ENCODE measurements at places on chromosomes 7 and 10.
A peak's percentile ranks its signal among the peaks of the same experiment; 100 is the strongest.

DNA sequence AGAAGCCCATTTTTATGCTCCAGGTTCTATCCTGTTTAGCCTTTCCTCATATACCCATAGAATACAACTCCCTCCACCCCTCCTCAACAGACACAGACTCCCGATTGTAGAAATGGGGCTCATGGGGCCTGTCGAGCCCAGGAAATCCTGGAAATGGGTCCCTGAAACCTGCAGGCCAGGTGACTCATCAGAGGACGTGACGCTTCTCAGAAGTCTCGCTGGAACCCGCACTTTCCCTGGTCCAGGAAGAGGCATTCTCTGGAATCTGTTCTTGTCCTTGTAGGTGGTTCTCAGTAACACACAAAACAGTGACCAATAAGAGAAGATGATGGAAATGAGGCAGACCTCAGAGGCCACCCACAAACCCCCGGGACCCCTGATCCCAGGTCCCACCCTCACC, 244.8 kb upstream of the PPP2R2D start:
- no peak for DNase-seq

- no peak for DNase-seq
Observed at GRCh38 chr10:120953897-120954296, 102.7 kb downstream of the WDR11 start.

GRCh38 chr7:47461161-47461560, 120.8 kb downstream of the TNS3 start:
- DNase-seq = peak; percentile 44

GRCh38 chr7:138247568-138248333, 171.5 kb downstream of the AKR1D1 start:
- DNase-seq = peak; percentile 4

DNA sequence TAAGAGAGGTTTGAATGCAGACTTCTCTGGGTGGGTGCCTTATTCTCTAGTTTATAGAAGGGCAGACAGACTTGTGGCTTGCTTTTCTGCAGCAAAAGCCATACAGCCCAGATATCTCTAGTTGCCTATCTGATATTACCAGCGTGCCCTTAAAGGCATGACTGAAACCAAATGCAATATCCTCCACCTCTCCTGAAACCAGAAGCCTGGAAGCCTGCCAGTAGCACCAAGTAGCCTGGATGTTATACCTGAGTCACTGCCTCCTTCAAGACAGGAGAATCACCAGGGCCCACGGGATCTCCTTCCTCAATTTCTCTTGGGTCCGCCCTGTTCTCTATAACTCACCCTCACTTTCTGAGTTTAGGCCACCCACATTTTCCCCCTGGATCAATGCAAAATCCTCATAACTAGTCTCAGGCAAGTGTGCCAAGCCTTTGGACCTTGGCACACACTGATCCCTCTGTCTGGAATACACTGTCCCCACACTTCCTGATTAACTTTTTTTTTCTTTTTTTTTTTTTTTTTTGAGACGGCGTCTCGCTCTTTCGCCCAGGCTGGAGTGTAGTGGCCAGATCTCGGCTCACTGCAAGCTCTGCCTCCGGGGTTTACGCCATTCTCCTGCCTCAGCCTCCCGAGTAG, 638.4 kb downstream of the GALNT17 start:
- DNase-seq = no peak

GRCh38 chr7:30172451-30172850, 37.7 kb downstream of the MTURN start:
- no peak for DNase-seq

DNA sequence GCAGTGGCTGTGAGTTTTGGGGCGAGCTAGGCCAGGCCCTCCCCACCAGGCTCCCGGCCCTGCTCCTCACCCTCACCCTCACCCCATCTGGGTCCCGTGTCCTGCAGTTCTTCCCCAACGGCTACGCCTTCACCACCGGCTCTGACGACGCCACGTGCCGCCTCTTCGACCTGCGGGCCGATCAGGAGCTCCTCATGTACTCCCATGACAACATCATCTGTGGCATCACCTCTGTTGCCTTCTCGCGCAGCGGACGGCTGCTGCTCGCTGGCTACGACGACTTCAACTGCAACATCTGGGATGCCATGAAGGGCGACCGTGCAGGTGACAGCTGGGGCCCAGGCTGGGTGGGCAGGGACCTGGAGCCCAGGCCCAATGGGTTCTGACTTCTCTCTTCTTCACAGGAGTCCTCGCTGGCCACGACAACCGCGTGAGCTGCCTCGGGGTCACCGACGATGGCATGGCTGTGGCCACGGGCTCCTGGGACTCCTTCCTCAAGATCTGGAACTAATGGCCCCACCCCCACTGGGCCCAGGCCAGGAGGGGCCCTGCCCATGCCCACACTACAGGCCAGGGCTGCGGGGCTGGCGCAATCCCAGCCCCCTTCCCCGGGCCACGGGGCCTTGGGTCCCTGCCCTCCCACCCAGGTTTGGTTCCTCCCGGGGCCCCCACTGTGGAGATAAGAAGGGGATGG, 4.9 kb downstream of the GNB2 start:
- no peak for DNase-seq

GRCh38 chr10:78545756-78546155, 512.1 kb downstream of the RPS24 start:
- no peak for DNase-seq

DNA sequence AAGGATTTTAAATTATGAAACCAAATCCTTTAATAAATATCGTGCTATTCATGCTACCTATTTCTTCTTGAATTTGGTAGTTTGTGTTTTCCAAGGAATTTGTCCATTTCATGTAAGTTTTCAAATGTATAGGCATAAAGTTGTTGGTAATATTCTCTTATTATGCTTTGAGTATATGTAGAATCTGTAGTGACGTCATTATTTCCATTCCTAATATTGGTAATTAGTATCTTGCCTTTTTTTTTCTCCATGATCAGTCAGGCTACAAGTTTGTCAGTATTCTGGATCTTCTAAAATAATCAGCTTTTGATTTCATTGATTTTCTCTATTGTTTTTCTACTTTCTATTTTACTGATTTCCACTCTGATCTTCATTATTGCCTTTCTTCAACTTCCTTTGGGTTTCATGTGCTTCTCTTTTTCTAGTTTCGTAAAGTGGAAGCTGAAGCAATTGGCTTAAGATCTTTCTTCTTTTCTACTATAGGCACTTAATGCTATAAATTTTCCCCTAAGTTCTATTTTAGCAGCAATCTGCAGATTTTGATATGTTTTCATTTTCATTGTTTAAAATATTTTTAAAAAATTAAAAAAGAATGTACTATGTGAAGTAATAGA, 156.5 kb upstream of the HDAC9 start:
- no peak for DNase-seq

GRCh38 chr7:16850614-16851466, 30.9 kb downstream of the AGR3 start:
- no peak for DNase-seq

- no peak for DNase-seq
Observed at GRCh38 chr7:124183649-124184048, 150.8 kb upstream of the TMEM229A start.

- DNase-seq = peak; percentile 83
Observed at GRCh38 chr7:11343818-11344413, 370.2 kb downstream of the PHF14 start.

DNA sequence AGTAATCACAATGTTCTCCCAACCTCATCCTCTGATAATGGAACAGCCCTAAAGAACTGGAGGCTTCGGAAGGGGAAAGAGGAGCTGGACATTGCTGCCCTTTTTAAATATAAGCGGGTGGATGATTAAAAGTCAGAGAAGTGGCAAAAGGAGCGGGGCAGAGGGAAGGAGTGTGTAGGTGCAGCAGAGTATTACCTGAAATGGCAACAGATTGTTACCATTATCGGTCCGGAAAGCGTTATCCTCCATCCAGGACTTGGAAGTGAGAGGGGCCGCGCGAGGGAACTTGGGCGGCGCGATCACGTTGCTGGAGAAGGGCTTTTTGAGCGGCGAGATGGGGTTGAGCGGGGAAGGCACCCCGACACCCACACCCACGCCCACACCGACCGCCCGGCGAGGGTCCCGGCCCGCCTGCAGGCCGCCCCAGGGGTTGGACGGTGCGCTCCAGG, 51.7 kb downstream of the CPEB3 start:
- DNase-seq = no peak

- DNase-seq = peak; percentile 56
Observed at GRCh38 chr10:74103560-74104258, 46.9 kb downstream of the AP3M1 start.

- no peak for DNase-seq
Observed at GRCh38 chr10:10845185-10845584, 172.5 kb upstream of the CELF2 start.

DNA sequence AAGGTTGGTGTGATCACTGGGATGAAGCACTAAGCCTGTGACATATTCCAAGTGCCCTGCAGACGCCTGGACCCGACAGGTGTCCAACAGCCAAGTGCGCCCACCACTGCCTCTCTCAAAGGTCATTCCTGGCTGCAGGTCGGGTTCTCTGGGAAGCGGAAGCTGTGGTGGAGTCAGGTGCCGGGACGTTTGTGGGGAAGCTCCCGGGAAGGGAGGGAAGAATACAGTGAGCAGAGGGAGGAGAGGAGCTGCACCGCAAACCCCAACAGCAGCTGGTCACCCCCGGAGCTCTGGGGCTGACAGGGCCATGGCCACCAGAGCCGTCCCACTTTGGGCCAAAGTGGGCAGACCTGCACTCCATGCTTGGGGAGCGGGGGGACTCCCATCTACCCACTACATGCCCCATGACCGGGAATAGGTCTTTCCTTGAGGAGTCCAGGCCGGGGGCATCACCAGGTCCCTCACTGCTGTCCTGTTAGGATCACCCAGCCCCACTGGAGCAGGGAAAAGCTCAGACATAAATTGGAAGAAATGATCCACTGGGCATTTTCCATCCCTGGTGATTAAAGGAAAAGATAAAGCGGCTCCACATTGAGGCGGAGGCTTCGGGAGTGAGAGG, 84.5 kb upstream of the PPP2R2D start:
- DNase-seq = no peak

GRCh38 chr7:133688483-133689239, 435.8 kb downstream of the EXOC4 start:
- DNase-seq = peak; percentile 70

Data from adipocyte (in vitro differentiated cells).